ENCODE measurements at places on chromosomes 11 and 22.
A peak's percentile ranks its signal among the peaks of the same experiment; 100 is the strongest.

- no peak for DNase-seq
These were observed 23.1 kb downstream of the TAB1 start for GRCh38 chr22:39422721-39423120.

- no peak for DNase-seq
These were observed 145.3 kb downstream of the NCAM1 start for GRCh38 chr11:113106507-113106906.

- no peak for DNase-seq
These were observed 33.1 kb downstream of the SEZ6L start for GRCh38 chr22:26202280-26202924.

- no peak for DNase-seq
These were observed 29.6 kb downstream of the GALNT18 start for GRCh38 chr11:11592146-11592684.

- no peak for DNase-seq
These were observed 49.7 kb upstream of the CECR2 start for GRCh38 chr22:17319546-17319945.

- DNase-seq = no peak
These were observed 741.7 kb downstream of the NELL1 start for GRCh38 chr11:21411104-21411503.

DNA sequence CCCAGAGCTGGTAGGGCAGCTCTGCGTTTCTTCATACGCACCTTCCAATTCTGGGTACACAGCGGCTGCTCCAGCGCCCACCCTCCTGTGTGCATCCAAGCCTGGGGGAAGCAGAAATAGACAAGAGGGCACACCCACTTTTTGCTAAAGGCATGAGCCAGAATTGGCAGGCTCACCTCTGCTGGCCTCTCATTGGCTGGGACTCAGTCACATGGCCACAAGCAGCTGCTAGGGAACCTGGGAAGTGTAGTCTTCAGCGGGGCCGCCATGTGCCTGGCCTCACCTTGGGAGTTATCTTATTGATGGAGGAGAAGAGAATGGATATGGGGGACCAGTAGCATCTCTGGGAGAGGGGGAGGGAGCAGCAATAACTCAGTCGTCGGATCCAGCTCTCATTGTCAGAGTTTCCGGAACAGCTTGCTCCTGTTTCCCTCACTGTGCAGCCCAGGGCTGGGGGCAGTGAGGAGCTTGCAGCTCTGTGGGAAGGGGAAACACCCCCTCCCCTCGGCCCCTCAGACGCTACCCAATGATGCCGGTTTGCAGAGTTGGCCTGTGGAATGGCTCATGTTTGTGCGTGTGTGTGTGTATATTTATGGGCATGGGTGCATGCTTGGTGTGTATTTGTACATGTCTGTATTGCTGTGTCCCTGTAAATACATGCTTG is 11.8 kb upstream of the MIEF1 start:
- peak; percentile 86 for DNase-seq

- no peak for DNase-seq
These were observed 23.3 kb downstream of the DKK3 start for GRCh38 chr11:11985016-11985715.

DNA sequence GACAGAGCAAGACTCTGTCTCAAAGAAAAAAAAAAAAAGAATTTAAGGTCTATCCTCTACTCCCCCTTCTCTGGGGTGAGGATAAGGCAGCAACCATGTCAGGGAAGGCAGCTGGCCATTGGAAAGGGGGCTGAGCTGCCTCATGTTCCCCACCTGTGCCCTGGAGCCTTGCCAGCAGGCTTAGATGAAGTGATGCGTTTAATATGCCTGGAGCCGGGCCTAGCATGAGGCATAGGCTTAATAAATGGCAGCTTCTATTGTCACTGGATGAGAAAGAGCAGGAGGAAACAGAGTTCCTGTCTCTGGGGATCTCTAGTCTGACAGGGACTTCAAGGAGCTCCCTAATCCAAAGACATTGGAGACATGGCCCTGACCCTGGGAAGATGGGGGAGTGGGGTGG is 3.2 kb upstream of the KCNE3 start:
- no peak for DNase-seq

DNA sequence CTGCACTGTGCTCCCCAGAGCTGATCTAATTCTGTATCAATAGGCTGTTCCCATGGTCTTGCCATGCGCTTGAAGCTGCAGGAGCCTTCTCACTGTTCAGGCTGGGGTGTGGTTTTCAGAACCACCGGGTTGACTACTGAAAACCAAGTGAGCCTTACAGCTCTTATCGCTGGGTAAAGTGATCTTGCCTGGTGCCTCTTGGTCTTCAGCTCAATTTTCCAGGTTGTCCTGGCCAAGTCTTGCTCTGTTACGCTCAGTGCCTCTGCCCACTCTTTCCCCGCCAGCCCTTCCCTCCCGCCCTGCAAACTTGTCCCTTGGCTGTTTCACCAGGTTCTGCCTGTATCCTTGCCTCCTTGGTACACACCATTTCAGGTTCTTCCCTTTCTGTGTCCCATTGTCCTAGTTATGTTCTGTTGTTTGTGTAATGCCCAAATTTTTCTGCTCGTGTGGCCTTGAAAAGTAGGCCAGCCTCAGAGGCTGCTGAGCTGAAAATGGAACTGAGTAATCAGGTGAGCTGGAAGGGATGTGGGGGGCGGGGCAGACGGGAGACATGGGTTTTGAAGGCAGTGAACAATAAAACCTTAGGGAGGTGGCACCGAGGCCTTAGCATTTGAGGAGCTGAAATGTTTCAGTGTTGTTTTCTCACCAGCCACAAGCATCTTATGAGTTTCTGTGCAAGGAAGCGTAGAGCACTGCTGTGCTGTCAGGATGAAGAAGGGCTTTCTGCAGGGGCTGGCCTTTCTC is 11.2 kb downstream of the PEX26 start:
- no peak for DNase-seq

DNA sequence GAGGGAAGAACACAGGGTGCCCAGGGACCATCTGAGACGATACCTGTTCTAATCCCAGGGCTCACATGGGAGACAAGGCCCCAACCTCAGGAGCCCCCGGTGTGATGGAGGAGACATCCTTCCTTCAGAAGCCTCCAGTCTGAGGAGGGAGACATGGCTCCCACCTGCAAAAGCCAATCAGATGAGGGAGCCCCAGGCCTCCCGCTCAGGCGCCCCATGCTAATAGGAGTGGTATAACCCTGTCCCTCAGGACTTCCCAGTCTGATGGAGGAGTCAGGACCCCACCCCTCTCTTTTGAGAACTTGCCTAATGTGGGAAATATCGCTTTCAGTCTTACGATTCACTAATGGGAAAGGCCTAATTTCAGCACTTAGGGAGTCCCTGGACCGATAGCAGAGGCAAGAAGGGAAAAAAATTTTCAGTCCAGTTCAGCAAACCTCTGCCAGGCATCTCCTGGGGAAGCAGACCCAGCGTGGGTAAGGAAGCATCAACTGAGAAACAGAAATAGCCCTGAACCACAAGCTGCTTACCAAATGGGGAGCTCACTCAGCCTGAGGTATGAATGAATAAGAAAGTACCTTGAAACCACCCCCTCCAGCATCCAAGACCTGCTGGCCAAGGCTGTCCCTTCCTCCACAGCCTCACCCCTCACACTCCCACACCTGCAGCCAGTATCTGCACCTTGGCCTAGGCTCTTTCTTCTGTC is 5.9 kb downstream of the ARRB1 start:
- DNase-seq = no peak

DNA sequence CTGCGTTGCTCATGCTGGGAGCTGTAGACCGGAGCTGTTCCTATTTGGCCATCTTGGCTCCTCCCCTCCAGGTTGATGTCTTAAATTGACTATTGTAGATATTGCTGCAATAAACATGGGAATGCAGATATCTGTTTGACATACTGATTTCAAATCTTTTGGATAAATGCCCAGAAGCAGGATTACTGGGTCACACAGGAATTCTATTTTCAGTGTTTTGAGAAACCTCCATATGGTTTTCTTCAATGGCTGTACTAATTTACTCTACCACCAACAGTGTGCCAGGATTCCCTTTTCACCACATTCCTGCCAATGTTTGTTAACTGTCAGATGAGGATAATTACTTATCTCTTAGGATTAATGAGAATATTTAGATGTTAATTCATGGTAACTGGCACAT is 467.0 kb downstream of the LUZP2 start:
- no peak for DNase-seq

DNA sequence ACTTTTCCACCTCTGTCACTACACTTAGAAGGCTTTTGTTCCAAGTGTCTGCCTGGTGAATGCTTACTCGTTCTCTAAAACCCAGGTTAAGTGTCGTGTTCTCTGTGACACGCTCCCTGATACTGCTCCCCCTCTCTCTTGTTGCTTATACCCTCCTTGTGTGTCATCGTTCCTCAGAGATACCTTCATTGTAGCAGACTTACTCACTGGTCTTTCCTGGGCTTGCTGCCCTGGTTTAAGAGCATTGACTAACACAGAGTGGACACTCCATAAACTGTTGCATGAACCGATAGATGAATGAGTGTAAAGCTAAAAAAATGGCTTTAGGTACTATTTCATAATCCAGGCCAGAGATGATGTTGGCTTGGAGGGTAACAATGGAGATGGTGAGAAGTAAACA is 171.3 kb downstream of the GRIK4 start:
- DNase-seq = no peak

DNA sequence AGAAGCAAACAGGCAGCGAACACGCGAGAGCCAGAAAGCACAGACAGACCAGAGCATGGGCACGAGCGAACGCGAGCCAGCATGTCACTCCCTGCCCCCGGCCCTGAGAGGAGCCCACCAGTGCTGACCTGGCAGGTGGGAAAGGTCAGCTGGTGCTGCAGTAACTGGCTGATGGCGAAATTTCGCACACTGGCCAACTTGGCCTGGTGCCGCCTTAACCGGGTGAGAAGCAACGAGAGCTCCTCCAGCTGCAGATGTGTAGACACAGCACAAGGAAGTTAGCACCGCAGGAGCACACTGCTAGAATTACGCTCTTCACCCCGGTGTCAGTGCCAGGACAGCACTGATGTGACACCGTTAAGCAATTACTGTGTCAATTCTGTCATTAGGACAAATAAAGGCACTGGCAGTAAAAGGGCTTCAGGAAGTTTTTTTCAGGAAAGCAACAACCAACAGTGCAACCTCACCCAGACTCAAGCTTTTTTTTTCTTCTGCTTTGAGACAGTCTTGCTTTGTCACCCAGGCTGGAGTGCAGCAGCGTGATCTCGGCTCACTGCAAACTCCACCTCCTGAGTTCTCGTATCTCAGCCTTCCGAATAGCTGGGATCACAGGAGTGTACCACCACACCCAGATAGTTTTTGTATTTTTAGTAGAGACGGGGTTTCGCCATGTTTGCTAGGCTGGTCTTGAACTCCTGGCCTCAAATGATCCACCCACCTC is 76.8 kb downstream of the C11orf58 start:
- DNase-seq = no peak

GRCh38 chr11:35629914-35630313 is 11.7 kb downstream of the FJX1 start:
- DNase-seq = no peak

- peak; percentile 35 for DNase-seq
These were observed 64.5 kb upstream of the PHOX2A start for GRCh38 chr11:72308226-72309073.

- no peak for DNase-seq
These were observed 14.8 kb upstream of the RAC2 start for GRCh38 chr22:37258753-37259401.

- no peak for DNase-seq
These were observed 74.0 kb upstream of the RAB1B start for GRCh38 chr11:66194391-66194790.

- no peak for DNase-seq
These were observed 546.0 kb upstream of the CCDC179 start for GRCh38 chr11:23406131-23406819.

DNA sequence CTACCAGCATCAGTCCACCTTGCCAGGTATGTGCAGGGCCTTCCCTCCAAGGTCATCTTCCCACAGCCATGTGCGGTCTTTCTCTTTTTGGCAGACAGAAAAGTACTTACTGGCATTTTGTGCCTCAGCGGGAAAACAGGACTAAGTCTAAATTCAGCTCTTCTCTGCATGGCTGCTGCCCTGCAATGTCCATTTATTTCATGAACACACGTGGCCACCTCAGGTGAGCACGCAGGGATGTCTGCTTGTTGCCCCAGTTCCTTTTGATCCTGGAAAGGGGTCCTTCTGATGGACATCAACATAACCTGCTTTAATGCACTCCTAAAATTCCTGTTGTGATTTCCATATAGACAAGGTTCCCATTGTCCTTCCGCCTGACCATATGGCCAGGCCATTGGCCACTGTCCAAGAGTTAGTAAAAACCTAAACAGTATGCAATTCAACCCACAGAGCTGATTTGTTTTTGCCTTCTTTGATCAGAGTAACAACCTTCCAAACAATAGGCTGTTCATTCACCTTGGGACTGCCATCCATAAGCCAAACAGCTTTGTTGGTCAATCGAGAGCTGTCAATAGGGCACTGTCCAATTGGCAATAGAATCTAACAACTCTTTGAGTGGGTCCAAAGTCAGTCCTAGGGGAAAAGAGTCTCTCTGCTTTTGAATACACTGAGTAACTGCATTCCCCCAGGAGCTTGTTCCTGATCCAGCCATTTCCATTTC is 5.9 kb downstream of the TREH start:
- DNase-seq = no peak

DNA sequence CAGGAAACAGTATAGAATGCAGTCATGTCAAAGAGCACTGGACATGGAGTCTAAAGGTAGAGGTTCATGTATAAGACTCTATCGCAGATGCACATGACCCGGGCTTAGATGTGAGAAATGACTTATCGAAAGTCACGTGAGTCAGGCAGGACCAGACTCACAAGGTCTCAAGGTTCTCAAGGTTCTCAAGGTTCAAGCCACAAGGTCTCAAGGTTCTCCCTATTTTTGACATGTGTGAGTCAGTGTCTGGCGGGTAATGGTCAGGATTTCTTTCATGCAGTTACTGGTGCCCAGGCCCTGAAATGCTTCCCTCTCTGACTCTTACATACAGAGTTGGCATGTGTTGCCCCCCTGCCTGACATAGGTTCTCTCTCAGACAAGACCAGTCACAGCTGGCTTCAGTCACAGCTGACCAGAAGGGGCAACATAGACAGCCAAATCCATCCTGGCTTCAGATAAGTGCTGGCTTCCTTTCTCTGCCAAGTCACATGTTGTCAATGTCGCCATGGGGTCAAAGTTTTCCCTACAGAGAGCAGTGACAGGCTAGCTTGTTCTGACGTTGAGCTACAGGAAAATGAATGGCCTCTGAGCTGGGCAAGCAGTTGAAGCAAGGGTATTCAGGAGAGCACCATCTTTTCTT is 10.1 kb downstream of the CSRP3 start:
- no peak for DNase-seq

GRCh38 chr11:63352144-63352543 is 17.4 kb upstream of the SLC22A9 start:
- DNase-seq = no peak

- no peak for DNase-seq
These were observed 5.5 kb downstream of the PRPF19 start for GRCh38 chr11:60900673-60901404.

GRCh38 chr11:60078745-60079144 is 9.7 kb upstream of the MS4A2 start:
- DNase-seq = no peak
